Esophagus muscularis mucosa (tissue), 4 donors: ENCODE measurements at places on chromosomes 2 and 18. TPM values are rescaled to one million over a fixed set of nuclear protein-coding genes. Genes with fewer than 3 reads are reported as not detected.

DNA sequence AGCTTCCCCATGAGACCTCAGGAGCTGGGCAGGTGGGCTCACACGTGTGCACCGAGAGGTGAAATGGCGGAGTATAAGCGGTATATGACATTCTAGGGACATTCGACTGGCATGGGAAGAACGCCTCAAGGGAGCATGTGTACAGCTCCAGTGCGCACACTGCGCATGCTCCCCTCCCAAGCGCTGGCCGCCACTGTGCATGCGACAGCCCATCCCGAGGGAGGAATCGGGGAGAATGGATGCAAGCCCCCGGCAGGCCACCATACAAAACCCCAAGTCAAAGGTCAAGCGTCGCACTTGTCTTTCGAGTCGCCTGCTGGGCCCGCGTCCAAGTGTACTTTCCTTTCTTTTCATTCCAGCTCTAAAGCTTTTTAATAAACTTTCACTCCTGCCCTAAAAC, 103.4 kb upstream of the ODC1 start:
- no peak for DNase-seq

DNA sequence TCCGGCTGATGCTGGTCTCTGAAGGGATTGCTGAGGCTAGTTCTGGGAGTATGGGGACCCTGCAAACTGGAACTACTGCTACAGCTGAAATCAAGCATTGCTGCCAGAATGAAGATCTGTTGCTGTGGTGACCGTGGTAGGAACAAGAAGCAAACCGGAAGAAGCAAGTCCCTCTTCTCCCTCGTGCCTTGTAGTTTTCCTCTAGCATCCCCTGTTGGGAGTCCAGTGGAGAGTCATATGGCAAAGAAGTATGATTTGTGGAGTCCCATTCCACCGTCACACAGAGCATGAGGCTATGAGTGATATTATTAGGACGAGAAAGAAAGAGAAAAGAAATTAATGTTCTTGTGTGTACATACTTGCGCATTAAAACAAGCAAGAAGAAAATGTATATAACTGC, 138.8 kb upstream of the SP5 start:
- DNase-seq, result no peak

- no peak for DNase-seq
Measured at GRCh38 chr2:68231061-68231372, 21.3 kb downstream of the PPP3R1 start.

- no peak for DNase-seq
Measured at GRCh38 chr2:151669585-151670081, 64.6 kb downstream of the NEB start.

- DNase-seq, result no peak
Measured at GRCh38 chr2:177114712-177115111, 97.9 kb upstream of the HNRNPA3 start.

DNA sequence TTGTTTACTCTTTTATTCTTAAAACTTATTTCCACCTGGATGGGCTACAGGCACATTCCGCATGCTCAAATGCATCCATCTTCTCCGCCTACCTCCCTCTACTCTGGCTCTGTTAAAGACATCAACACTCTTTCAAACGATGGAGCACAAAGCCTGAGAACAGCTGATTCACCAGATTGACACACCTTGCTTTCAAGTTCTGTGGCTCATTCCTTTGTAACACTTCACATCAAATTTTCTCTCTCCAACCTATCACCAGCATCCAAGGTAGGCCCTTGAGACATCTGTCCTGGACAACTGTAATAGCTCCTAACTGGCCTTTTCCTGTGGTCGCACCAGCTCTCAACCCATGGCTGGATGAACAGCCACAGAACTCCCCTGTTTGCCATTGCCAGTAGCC, 274.5 kb downstream of the BCL11A start:
- DNase-seq, result no peak

DNA sequence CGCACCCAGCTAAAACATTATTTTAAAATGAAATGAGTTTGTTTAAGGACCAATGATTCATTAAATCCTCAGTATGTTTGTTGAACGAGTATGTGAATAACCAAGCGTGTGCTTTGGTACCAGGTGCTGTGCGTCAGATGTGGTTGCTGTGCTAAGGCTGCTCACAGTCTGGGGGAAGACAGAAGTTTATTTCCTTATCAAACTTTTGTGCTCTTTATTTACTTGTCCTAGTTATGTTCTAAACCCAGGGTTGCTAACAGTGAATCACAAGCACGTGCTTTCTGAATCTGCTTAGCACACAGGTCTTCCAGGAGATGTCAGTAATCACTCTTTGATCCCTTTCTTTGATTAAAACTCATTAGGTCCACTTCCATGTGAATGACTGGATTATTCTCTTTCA, 37.0 kb downstream of the RAPGEF4 start:
- no peak for DNase-seq

DNA sequence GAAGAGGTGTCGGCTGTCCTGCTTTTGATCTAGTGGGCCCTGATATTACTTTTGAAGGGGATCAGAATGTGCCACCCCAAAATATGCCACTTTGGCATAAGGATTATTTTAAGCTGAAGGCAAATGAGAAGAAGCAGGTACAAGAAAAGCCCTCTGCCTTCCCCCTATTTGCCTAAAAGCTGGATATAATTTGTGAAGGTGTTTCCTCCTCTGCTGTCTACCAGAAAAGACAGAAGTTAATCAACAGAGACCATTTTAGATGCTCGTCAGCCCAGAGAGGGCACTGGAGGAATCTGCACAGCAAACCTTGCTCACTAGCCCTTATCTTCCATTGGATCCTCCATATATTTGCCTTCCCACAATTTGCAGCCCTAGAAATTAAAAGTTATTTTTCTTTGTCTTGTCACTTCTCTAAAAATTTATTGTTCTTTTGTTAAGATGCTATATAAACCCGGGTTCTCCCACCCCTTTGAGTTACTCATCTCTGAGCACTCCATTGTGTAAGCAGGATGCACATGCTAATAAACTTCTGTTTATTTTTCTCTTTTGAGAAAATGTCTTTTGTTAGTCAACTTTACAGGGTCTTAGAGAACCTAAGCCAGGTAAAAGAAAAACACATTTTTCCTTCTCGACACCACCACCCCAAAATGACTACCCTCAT, 163.2 kb upstream of the SLC1A4 start:
- no peak for DNase-seq

- DNase-seq, result peak; percentile 70
Measured at GRCh38 chr2:85827879-85828569, 60.8 kb downstream of the ST3GAL5 start.

GRCh38 chr2:200414367-200414766, 95.5 kb downstream of the KCTD18 start:
- no peak for DNase-seq

DNA sequence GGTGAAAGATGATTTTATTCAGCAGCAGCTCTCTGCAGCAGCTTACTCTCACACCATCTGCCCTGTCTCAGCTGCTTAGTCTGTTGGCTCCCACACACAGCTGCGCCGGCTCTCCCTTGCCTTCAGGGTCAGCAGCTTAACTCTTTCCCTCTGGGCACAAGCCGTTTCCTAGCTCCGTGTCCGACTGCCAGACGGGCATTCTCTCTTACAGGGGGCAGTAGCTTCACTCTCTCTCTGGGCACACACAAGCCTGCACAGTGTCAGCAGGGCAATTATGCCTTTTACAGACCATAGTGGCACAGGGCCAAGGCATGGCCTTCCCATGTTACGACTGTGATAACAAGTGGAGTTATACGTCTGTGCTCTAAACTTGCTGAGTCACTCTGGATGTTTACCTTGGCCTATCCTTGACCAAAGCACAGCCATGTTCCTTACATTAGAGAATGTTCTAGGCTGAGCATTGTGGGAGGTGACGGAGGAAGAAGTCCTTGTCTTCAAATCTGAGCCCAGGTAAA, 31.7 kb downstream of the PCARE start:
- DNase-seq, result no peak

GRCh38 chr2:51028829-51029228, 3.1 kb downstream of the NRXN1 start:
- DNase-seq, result no peak

GRCh38 chr18:79905993-79906392, 45.5 kb downstream of the SLC66A2 start:
- DNase-seq, result no peak

DNA sequence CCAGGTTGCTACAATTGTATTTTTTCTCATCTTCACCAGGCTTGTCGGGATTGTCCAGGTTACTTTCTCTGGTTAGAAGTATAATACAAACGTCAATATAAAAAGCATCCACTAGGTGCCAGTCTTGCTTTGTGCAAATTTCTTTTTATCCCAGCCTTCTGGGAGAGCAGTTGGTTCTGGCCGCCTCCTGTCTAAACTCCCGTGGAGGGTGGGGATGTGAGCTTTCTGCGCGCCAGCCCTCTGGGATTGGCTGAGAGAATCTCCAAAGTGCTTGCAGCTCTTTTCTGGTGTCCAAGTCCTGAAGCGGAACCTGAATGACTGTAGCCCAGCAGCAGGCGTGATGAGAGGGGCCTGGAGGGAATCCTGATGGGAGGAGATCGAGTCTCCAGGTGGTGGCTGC, 22.4 kb upstream of the TOGARAM2 start:
- DNase-seq, result no peak

DNA sequence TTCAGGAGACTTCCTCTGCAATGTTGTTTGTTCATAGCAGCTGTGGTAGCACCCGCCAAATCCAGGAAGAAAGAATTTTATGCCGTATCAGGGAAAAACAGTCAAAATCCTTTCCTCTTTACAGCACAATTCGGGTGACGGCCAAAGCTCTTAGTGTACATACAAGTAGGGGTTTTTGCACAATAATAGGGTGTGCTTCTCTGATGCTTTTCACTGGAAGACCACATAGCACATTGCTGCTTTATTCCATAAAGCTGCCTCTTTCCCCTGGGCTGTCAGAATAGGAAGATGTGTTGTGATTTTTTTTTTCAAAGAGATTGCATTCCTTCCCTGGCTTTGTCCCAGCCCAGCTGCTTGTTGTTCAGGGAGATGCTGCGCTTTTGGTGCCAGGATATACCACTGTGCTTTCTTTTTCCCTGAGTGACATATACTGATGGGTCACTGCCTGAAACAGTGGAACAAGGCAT, 27.2 kb upstream of the LANCL1 start:
- no peak for DNase-seq

GRCh38 chr2:126496493-126496892, 159.5 kb upstream of the GYPC start:
- no peak for DNase-seq

- DNase-seq, result no peak
Measured at GRCh38 chr2:184679219-184680018, 81.1 kb downstream of the ZNF804A start.

DNA sequence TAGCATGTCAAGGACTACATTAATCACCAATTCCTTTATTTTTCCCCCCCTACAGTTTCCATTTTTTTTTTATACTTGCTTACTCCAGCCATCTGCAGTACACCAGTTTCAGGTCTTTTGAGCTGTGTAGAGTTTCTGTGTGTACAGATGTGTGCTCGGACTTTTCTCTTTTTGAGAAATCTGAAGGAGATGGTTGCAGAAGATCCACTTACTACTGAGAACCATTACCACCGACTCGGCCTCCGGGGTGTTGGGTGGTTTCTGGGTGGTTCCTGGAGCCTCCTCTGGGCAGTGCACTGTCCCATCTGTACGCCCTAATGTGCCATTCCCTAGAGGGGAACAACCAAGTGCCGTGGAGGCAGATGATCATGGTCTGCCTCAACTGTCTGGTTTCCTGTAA, 15.4 kb upstream of the LYPD6B start:
- DNase-seq, result peak; percentile 37

- no peak for DNase-seq
Measured at GRCh38 chr2:66171530-66171929, 263.4 kb upstream of the MEIS1 start.

DNA sequence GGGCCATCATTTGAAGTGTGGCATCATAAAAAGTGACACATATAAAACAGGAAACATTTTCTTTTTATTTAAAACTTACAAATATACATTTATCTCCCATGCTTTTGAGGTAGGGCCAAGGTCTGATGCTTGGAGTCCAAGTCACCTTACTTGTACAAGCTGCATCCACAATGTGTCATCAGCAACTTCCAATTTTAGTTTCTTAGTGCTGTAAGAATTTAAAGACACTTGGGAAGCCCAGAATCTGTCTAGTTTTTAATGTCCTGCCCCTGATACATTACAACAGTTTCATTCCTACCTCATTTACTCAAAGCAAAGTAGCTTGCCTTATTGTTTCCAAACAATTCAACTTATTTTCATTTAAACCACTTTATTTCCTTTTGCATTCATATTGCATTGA, 297.7 kb downstream of the MTX2 start:
- DNase-seq, result no peak

DNA sequence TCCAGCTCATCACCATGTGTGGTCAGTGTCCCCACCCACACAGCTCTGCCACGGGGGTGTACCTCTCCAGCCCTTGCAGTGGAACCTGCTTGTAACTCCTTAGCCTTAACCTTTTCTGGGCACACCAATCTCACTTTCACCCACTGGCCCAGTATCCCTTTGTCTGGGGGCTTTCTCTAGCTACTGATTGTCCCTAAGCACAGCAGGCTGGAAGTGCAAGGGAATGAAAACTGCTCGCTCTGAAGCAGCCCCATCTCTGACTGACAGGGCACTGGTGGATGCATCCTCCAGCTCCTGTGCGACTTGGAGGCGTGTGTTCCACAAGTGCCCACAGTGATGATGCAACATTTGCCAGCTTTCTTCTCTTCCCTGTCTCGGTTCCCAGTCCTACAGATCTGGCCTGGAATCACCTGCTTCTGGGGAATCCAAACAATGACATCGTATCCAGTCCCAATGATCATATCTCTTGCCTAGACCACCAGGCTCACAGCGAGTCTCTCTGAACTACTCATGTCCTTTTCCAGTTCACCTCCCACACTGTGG, 33.6 kb downstream of the SCTR start:
- DNase-seq, result peak; percentile 87

GRCh38 chr2:124258140-124258880, 233.2 kb downstream of the CNTNAP5 start:
- DNase-seq, result no peak

MROH2A gene
- not detected for total RNA-seq

KCMF1 gene
- total RNA-seq, result 64.8 TPM

CROCC2 gene
- not detected for total RNA-seq

CXCR2 gene
- total RNA-seq, result not detected

SLC23A3 gene
- 0.42 TPM for total RNA-seq

C1GALT1C1L gene
- total RNA-seq, result 0.80 TPM

ZNF407 gene
- 13.9 TPM for total RNA-seq

SLC8A1 gene
- 166 TPM for total RNA-seq

NTSR2 gene
- total RNA-seq, result not detected

CFAP65 gene
- total RNA-seq, result not detected

ALPI gene
- total RNA-seq, result not detected

PLEKHB2 gene
- 48.7 TPM for total RNA-seq

PPP1R1C gene
- not detected for total RNA-seq
